Left colon (tissue), 2 donors: ENCODE measurements at places on chromosomes 2 and 18. TPM values are rescaled to one million over a fixed set of nuclear protein-coding genes. Genes with fewer than 3 reads are reported as not detected.

RRM2 gene
- total RNA-seq = 15.8 TPM

GPR55 gene
- 0.34 TPM for total RNA-seq

TUBA3E gene
- not detected for total RNA-seq

CDCA7 gene
- total RNA-seq = 28.3 TPM

GRCh38 chr2:211259831-211260476 is 703.6 kb downstream of the CPS1 start:
- no peak for DNase-seq

MC2R gene
- not detected for total RNA-seq

CKAP2L gene
- 4.7 TPM for total RNA-seq

ELOA2 gene
- not detected for total RNA-seq

DNA sequence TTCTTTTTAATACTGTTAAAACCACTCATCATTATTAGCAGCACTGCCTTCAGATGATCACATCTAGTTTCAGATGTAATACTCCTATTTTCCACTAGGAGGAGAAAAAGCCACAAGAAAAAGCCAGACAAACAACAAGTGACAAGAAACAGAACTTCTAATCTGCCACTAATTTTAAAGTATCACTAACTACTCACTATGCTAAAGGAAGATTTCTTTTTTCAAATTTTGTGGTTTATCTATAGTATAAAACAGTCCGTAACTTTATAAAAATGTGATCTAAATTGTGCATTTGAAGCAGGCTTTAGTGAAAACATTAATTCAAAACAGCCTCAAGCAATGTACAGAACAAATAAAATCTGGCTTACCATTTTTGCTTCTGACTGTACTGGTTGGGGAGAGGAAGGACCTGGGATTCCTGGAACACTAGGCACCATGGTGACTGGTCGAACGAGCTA is 56.8 kb downstream of the ATF2 start:
- no peak for DNase-seq

DNA sequence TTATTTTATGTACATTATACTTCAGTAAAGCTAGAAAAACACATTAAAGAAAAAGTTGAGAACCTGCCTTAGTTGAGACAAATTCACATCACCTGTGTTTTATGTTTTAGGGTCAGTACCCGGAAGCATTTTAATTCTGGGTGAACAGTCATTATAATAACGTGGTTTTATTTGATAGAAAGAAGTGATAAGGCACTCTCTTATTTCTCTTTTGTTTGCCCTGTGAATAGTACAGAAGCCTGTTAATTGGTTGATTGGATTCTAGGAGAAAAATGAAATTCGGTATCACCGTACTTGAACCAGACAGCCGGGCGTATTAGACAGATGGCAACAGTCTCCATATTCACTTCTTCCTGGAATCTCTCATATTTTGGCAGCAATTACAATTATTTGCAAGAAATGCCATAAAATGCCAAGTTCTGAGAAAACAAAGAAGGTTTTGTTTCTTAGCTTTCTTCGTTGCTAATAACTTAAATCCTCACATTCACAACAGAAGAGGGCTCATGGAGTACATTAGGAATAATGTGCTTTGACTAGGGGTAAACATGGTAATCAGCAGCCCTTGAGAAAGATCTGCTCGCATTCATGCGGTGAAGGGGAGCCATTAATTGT is 168.7 kb upstream of the RASGRP3 start:
- DNase-seq = no peak

FBXO48 gene
- total RNA-seq = 2.1 TPM

GRCh38 chr18:69817335-69817940 is 130.2 kb downstream of the CD226 start:
- DNase-seq = no peak

NGEF gene
- total RNA-seq = 34.4 TPM

HRH4 gene
- 0.11 TPM for total RNA-seq

MYO7B gene
- total RNA-seq = 244 TPM

DNA sequence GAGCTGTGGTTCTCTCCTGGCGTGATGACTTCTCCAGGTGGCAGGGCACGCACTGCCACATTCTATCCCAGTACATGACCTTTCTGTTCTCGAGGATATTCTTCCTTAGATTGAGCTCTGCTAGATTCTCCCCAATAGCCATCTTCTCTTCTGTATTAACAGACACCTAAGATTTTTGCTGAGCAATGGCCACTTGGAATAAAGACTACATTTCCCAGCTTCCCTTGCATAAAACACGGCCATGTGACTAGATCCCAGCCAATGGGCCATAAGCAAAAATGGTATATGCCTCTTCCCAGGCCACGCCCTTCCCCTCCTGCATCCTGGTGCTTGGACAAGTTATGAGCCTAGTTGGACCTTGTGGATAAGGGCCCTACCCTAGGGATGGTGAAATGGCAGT is 82.1 kb downstream of the EIF2AK3 start:
- no peak for DNase-seq

CCDC195 gene
- total RNA-seq = not detected

GRCh38 chr2:136077107-136077506 is 40.8 kb downstream of the CXCR4 start:
- no peak for DNase-seq

FAM237A gene
- total RNA-seq = not detected

GRCh38 chr2:37084797-37085196 is 479 bp downstream of the GPATCH11 start:
- DNase-seq = no peak

GRCh38 chr2:111226876-111227700 is 106.4 kb downstream of the BCL2L11 start:
- no peak for DNase-seq

DNA sequence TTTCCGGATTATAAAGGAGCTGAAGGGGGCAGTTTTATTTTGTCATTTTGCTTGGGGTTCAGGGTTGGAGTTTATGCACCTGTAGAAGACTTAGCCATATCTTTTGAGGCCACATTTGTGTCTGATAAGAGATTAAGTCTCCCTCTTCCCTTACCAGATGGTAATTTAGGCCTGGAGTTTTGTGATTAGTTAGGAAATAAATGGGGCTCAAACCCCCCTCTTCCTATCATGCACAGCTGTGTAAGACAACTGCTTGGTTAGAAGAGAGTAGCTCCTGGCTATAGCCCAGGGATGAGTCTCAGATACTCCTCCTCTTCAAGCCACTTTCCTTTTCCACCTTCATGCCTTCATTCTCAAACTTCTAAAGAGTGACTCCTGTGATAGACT is 802 bp upstream of the SAP130 start:
- no peak for DNase-seq

DNA sequence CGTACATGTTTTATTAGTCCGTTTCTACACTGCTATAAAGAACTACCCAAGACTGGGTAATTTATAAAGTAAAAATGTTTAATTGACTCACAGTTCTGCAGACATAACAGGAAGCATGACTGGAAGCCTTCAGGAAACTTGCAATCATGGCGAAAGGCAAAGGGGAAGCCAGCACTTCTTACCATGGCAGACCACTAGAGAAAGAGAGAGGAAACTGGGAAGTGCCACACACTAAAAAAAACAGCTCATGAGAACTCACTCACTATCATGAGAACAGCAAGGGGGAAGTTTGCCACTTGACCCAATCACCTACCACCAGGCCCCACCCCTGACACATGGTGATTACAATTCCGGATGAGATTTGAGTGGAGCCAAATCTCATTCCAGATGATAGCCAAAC is 466.2 kb downstream of the IRS1 start:
- no peak for DNase-seq

HOXD10 gene
- total RNA-seq = 14.8 TPM

DNA sequence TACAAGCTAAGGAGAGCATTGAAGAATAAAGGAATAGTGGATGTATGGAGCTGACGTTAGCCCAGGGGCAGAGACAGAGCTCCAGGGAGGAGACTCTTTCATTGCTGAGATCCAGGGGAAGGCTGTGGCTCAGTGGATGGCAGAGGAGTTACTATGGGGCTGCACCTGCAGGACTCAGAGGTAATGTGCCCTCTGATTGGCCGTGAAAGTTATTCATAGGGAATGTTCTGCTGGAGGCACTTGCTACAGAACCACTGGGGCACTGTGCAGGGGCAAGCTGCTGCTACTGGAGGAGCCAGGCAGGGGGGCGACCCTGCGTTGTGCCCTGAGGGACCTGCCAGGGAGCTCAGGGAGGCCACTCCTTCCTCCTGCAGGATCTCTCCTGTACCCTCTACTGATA is 199.2 kb downstream of the PTPRM start:
- no peak for DNase-seq

DNA sequence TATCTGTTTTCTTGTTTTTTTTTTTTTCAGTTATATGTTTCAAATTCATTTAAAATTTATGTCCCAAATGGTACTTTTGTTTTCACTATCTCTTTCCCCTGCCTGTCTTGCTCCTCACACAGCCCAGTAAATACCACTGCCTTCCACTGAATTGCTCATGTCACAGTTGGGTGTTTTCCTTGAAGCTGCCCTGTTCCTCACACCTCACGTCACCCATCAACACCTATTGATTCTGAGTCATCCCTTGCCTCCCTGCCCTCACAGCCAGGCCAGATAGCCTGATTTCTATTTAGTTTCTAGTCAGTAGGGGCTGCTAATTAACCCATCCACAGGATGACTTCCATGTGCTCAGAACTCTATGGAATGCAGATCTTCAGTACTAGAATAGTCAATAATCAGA is 25.3 kb downstream of the FSHR start:
- no peak for DNase-seq

- DNase-seq = no peak
These were observed 45.1 kb downstream of the CCDC93 start for GRCh38 chr2:117968722-117969121.

- no peak for DNase-seq
These were observed 56.7 kb downstream of the DIS3L2 start for GRCh38 chr2:232018181-232018580.

DNA sequence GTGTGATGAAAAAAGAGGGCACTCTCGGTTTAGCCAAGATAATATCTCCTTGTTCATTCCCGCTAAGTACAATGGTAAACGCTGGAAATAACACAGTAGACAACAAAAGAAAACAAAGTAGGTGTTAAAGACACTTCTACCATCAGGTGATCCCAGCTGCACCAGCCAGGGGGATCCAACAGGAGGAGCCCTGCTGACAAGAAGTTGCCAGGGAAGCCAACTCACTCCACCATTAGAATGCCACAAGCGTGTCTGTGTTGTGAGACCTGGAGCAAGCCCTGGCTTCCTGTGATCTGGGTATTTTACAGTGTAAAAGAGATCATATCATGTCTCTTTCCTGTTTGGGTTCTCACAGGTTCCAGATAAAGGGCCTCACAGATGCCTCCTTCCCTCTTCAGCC is 117.0 kb downstream of the GRB14 start:
- DNase-seq = no peak

SOX11 gene
- total RNA-seq = not detected

DNA sequence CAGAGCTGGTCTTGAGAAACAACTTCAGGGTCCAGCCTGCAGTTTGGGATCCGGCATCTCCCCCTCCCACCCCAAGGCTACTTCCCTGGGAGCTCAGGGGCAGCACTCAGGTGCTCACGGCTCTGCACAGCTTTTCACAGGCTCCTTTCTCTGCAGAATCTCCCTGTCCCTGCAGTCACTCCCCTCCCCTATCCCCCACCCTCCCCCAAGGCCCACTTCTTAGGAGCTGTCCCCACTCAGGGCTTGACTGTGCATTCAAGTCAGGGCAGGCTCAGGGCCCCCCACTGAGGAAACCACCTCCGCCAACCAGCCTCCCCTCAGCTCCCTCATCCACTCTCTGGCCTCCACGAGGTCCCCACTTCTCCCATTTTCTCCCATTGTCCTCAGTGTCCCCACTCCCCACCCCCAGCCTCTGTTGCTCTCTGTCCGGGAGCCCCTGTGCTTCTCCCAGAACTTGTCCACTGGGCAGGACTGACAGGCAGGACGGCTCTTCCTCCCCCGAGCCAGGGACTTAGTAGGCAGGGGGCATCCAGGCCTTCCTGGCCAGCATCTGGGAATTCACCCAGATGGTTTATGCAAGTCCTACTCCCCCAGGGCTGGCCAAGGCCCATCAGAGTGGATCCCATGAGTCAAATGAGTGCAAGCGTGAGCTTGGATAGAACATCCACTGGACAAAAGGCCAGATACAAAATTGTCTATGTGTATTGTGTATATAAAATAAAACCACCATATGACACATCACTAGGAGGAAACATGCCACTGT is 7.6 kb downstream of the NMUR1 start:
- no peak for DNase-seq

DNA sequence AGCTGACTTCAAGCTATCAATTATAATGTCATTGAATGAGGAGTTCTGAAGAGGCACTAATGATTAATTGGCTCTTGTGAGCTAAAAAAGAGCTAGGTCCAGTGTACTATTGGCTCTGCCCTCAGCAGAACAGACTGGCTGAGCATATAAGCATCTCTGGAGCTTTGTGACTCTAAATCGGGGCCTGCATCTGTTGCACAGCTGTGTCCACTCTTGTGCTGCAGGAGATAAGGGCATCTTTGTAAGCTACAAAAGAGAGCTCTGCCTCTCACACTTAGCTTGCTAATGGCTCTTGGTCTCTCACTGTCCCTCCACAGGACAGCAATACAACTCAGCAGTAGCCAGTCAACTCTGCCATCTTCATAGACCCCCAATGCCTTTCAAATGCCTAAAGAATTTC is 61.5 kb upstream of the L3MBTL4 start:
- DNase-seq = no peak

ANKRD44 gene
- total RNA-seq = 14.6 TPM

- no peak for DNase-seq
These were observed 27.1 kb downstream of the CREG2 start for GRCh38 chr2:101360232-101360631.

KIF1A gene
- 2.2 TPM for total RNA-seq

LAMA3 gene
- total RNA-seq = 33.2 TPM

GRCh38 chr2:105194022-105194675 is 47.4 kb upstream of the GPR45 start:
- no peak for DNase-seq

GRCh38 chr18:44696892-44697291 is 16.2 kb downstream of the SETBP1 start:
- DNase-seq = no peak

DNA sequence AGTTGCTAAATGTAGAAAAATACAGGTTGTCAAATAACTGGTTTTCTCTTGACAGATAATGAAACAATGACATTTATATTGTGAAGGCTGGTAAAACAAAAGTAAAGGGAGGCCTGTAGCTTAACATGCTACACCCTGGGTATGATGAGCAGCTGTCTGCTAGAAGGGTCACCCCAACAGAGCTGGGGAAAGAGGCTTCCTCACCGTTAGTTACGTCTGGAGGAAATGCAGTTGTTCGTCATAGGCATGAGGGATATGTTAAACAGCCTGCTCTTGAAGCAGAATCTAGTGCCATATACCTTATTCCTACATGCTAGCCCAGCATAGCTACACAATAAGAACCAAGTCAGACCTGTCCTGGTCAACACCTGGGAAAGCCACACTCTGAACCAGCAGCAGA is 49.9 kb downstream of the LPIN2 start:
- DNase-seq = no peak

- DNase-seq = no peak
These were observed 83.3 kb downstream of the NRXN1 start for GRCh38 chr2:50948681-50949080.

ZNF385B gene
- 1.2 TPM for total RNA-seq
